Cerebellum (tissue), 4 donors: ENCODE measurements at places on chromosomes 2 and 18. TPM values are rescaled to one million over a fixed set of nuclear protein-coding genes. Genes with fewer than 3 reads are reported as not detected.

DNA sequence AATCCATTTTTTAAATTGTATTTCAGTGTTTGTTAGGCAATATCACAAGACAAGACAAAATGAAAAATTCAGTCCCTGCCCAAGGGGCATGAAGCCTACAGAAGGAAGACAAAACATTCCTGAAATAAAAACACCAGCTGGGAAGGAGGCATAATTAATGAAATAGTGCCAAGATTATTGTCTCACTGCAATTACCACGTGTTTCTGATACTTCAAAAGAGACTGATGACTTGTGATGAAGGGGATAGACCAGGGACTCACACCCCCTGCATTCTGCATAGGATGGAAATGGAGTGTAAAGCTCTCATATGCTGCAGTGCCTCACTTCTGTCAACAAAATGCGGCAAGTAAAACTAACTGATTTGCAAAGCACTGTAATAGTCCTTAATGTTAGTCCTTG, 178.1 kb downstream of the BARD1 start:
- no peak for DNase-seq

DNA sequence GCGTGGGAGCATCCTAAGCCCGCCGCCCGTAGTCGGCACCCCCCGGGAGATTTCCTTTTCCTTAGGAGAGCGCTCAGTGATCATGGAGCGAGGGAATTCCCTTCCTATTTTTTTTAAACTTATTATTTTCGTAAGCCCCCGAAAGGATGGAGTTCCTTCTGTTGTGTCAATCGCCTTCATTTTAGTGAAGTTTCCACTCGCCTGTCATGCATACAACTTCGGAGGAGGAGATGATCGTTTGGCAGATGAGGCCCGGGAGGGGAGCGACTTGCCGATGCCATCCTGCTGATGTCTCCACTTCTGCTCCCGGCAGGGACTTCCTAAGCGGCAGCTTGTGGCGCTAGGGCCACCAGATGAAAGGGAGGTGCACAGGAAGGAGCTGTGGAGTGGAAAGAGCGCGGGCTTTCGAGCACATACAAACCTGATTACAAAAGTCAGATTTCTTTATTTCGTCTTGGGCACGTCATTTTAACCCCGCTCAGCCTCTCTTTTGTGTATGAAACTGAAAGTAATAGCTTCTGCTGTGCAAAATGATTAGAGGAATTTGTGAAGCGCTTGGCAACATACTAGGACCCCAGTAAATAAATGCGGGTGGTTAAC, at the start of gene ADGRF3:
TSS of gene ADGRF3 (minus strand) at position 336 of the 600 bp plus-strand sequence. CDS start 555 bp downstream, outside the sequence.
- peak; percentile 65 for DNase-seq

DNA sequence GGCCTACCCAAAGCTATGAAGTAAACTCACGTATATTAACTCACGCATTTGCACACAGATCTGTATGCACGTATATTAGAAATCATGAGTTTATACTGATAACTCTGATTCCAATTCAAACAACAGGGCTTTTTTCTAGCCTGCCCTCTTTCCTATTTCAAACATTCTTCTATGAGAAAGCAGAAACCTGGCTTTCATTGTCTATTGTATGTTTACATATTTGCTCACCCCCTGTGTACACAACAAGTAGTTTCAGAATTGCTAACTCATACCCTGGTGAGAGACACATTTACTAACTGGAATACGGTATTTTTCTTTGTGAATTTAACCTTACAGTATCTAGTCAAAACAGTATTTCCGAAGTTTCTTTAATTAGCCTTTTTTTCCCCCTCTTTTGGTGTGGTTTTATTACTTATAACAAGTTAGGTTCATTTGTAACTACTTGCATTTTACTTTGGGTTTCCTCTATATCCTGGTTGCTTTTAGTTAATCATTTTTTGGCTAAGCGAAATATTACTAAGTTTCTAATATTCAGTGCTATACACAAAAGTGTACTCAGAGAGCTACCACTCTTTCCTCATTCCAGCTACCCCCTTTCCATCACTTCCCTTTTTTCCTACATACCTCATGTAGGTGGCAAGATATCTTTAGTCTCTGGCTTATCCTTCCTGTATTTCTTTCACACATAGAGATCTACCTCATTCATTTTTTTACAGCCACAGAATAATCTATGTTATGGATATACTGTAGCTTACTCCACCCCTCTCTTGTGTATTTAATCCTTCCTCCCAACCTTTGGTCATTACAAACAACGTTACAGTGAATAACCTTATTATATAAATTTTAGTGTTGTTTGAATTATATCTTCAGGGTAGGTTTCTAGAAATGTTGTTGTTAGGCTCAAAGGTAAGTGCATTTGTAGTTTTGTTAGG, 112.7 kb upstream of the BCL2L11 start:
- DNase-seq = no peak

GRCh38 chr2:88892788-88893187, 201.3 kb downstream of the RPIA start:
- DNase-seq = no peak

DNA sequence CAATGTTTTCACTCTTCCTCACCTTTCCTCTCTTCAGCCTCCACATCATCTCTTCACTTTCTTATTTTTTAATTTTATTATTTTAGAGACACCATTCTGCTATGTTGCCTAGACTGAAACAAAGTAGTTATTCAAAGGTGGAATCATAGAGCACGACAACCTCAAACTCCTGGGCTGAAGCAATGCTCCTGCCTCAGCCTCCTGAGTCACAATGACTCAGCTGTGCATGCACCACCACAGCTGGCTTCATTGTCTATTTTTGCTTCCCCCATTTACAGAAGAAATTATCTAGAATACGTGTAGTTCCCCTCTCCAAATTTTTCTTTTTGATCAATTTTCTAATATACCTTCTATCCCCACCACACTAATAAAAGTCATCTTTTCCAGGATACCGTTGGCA, 911.5 kb upstream of the SOX11 start:
- no peak for DNase-seq

GRCh38 chr2:173934895-173935294, 30.3 kb downstream of the SP3 start:
- no peak for DNase-seq

GRCh38 chr2:26298286-26298637, 47.7 kb upstream of the SELENOI start:
- DNase-seq = no peak

GRCh38 chr2:27051902-27052645, 606 bp downstream of the AGBL5 start:
- peak; percentile 15 for DNase-seq

- DNase-seq = no peak
These were observed 34.7 kb downstream of the ST6GAL2 start for GRCh38 chr2:106851087-106851874.

GRCh38 chr2:236956641-236957040, 129.0 kb upstream of the COPS8 start:
- no peak for DNase-seq

DNA sequence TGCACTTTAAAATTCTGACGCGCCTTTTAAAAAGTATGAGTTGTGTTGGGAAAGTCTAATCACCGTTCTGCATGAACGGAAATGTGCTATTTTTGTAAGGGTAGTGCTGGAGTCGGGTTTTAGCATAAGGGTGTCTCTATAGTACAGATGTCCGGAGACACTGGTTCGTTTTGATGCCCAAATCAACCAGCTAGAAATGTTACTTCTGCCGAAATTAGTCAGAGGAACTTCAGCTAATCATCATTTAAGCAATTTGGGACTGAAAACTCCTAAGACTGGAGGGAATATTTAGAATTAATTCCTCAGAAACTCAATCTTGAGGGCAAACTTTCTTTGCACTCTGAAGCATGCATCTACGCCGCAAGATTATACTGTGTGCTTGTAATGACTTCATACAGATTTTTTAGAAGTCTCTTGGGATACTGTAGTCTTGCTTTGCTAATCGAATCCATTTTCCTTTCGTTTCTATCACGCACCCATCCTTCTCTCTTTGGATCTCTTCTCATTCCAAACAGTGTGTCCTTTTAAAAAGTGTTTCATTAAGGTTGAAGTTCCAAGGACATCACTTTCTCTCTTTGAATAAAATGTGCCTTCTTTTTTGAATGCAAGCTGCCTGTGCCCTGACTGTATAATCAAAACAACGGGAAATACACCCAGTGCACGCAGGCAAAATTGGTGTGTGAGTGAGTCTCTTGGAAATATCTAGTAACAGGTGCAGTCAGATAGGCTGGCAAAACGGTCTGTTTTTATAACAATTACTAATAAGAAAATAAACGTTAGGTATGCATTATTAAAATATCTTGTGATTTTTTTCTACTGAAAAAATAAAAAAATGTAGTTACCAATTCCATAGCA, 270.9 kb upstream of the TCF4 start:
- DNase-seq = no peak

DNA sequence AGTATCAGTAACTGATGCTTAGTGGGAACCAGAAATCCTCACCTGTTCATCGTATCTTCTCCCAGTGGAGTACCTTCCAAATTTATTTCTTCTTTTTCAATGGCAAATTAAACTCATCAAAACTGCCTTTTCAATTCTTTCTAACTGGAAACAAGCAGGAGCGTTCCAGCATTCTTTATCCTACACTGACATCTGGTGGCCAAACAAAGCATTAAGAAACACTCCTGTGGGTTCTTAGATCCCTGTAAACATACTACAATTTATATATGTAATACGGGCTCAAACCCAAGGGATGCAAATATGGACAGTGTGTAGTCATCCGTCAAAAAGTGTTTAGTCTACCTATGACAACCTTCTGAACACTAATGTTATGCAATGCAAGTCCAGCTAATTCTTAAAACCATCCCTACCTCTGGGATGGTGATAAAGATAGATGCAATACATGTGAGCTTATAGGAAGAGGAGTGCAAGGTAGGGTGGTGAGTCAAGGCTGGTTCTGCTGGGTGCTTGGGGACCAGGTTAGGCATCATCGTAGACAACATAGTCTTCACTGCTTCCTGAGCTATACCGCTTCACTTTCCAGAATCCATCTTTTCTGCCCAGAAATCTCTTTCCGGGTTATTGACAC, 375.0 kb downstream of the CTNNA2 start:
- peak; percentile 26 for DNase-seq

DNA sequence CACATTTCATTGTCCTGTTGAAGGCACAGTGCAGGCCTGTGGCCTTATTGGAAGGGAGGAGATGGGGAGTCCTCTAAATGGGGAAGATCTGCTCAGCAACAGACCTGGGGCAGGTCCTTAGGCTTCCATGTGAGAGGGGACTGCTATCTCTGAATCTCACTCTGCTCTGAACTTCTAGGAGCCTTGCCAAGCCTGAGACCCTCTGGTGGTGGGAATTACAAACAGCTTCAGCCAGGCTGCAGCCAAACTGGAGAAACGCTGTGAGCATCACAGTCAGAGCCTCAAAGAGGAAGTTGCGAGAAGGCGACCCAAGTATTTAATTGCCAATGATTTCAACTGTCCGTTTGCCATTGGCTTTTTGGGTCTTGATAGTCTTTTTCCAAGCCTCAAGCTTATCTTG, 66.8 kb upstream of the MC2R start:
- no peak for DNase-seq

DNA sequence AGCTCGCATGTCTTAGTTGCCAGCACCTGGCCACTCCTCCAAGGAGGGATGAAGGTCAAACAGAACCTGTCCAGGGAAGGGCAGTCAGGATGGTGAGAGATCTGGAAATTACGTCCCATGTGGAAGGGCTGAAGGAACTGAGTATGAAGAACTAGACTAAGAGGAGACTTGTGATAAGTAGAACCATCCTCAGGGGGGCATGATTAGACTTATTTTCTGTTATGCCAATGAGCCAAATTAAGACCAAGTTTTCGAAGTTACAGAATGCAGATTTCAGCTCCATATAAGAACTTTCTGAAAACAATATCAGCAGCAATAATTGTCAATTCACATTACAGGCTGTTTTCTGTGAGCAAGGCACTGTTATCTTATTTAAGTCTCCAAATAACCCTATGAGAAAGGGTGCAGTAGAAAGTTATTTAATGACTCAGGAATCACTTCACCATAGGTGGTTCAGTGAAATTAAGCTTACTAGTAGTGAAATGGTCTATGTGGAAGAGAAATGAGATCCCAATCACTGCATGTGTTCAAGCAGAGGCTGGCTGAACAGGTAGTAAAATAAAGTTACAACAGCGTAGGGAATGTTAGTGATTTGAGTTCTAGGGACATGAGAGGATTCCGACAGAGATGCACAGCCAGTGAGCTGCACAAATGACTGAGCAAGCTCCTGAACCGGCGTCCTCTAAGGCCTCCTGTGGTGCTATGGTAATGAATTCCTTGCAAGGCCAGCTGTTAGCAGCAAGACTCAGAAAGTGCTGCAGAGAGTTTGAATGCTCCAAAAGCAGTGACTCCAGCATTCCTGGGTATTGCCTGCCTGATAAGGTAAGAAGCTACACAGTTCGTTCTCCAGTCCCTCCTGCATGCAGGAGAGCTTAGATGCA, 4.5 kb upstream of the DYM start:
- DNase-seq = no peak

- DNase-seq = no peak
These were observed 30.0 kb downstream of the RNF125 start for GRCh38 chr18:32048507-32049091.

GRCh38 chr2:144011553-144011952, 508.4 kb downstream of the ZEB2 start:
- no peak for DNase-seq

- DNase-seq = peak; percentile 60
These were observed 391 bp downstream of the ZNF385B start for GRCh38 chr2:179861027-179861415.

DNA sequence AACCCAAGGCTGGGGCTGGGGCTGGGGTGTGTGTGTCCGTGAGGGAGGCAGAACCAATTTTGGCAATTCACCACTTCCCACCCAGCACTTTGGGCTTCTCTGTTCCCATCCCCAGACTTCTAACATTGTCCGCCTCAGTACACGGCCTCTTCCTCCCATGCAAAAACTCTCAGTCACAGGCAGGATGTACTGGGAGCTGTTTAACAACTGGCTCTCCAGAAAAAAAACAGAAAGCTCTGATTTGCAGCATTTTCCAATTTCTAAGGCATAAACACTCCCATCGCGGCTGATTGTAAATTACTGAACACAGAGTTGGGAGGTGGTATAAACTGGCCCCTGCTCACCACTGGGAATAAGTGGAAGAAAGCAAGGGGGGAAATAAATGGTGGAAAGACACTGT, 73.1 kb upstream of the MAP4K3 start:
- DNase-seq = no peak

DNA sequence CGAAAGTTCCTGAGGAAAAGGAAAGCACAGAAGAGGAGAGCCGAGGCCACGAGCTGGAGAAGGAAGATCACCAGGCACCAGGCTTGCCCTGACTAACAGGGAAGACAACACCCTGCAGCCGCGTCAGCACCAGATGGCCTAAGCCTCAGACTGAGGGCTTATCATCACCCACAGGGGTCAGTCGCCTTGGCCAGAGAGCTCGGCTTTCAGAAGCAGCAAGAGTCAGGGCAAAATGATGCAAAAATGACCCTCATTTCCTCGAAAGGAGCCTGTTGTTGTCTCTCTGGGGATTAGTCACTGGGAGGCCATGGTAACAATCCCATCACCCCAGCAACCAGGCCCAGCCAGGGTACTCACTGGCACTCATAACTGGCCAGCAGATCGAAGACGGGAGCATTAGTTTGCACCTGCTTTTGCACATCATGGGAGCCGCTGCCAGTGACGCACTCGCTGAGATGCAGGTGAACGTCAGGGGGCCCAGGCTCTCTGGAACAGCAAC, 42.7 kb upstream of the ZFP36L2 start:
- peak; percentile 68 for DNase-seq

The APLF gene
- 3.1 TPM for total RNA-seq

The FAP gene
- 24.0 TPM for total RNA-seq

The CNPPD1 gene
- total RNA-seq = 20.5 TPM

The KLHL41 gene
- 2.6 TPM for total RNA-seq

The GREB1L gene
- total RNA-seq = 66.2 TPM

The LONRF2 gene
- total RNA-seq = 36.1 TPM

The MMADHC gene
- 65.1 TPM for total RNA-seq

The CFAP65 gene
- 1.00 TPM for total RNA-seq

The CNDP1 gene
- total RNA-seq = 0.36 TPM

The COL3A1 gene
- 303 TPM for total RNA-seq
